ENCODE measurements at places on chromosomes 4 and X. TPM values are rescaled to one million over a fixed set of nuclear protein-coding genes. Genes with fewer than 3 reads are reported as not detected.

Gene MAOA
- 0.80 TPM for total RNA-seq

Gene MAGIX
- 1.9 TPM for total RNA-seq

Gene TRIM2
- 0.54 TPM for total RNA-seq

Gene LIN54
- 6.2 TPM for total RNA-seq

Gene CEP44
- 7.8 TPM for total RNA-seq

Gene FAM241A
- 0.86 TPM for total RNA-seq

Gene RAB9B
- total RNA-seq: 0.04 TPM

Gene IL1RAPL1
- not detected for total RNA-seq

Gene POU3F4
- not detected for total RNA-seq

Gene NUP62CL
- 16.8 TPM for total RNA-seq

Gene NPFFR2
- not detected for total RNA-seq

Gene REPS2
- total RNA-seq: 1.3 TPM

Gene GABRG1
- not detected for total RNA-seq

Gene CLCN4
- 4.0 TPM for total RNA-seq

Gene FGA
- total RNA-seq: 20.2 TPM

Gene ALAS2
- total RNA-seq: not detected

Gene RPS6KA6
- 7.1 TPM for total RNA-seq

Gene FAAH2
- total RNA-seq: 0.06 TPM

Gene NXF2B
- not detected for total RNA-seq

Gene STK26
- 8.8 TPM for total RNA-seq

Gene SYTL5
- 0.23 TPM for total RNA-seq

Gene HADH
- 22.9 TPM for total RNA-seq

Gene XK
- total RNA-seq: 0.43 TPM

Gene C4orf50
- not detected for total RNA-seq

Gene ETDB
- total RNA-seq: not detected

Gene FDCSP
- not detected for total RNA-seq

Gene FAM199X
- 15.3 TPM for total RNA-seq

Gene SLC4A4
- 0.97 TPM for total RNA-seq

Gene ENPP6
- not detected for total RNA-seq

Gene CLDN2
- 8.3 TPM for total RNA-seq

Gene BTC
- 0.92 TPM for total RNA-seq

Measured in A549 treated with dexamethasone at 1 μM for 4 hours (cell line).